ENCODE measurements at places on chromosomes 6 and 20.

GRCh38 chr20:39756369-39756768, 794.2 kb downstream of the DHX35 start:
- no peak for DNase-seq

DNA sequence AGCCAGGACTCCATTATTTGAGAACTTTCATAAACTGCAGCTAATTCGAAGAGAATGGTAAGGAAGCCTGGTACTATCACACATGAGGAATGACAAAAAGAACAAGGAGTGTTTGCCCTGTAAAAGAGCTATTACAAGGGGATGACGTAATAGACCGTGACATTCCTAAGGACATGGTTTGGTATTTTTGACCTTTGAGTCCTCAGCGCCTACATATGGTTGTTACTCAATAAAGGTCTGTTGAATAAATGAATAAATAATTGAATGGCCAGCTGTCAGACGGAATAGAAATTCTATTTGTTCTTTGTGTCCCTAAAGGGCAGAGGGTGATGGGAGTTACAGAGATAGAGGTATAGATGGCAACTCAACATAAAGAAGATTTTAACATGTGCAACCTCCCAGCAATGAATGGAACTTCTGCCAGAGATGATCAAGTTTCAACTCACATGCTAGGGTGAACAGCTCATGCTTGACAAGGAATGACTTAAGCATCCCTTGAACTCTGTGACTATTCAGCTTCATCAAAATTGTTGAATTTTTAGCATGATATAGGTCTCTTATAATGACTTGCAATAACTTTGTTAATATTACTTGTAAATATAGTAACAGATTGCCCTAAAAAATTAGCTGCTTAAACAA, 115.4 kb downstream of the TENT5A start:
- DNase-seq = no peak

DNA sequence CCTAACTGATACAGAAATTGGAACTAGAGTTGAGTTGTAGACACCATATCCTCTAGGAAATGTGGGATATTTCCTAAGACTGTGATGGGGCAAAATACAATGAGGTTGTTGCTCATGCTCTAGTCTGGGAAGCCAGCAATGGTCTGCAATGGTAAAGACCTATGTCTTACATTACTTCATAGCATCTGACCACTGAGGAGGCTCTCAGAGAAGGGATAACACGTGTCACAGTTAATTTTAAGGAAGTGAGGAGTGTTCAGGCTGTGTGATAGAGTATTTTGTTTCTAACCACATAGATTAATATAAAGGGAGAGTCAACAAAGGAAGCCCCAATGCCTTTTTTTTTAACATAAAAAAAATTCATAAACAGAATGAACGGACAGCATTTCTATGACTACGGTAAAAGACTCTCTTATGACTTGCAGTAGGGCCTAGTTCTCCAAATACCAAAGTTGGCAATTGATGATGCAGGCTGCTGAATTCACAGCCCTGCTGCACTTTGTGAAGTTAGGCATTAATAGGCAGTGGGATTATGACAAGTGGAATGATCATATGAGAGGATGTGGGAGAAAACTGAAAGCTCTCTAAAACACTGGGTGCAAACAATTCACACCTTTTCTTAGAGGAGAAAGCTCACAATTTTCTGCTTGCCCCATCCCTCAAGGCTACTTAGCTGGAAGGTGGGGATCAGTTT, 13.7 kb downstream of the KCNS1 start:
- no peak for DNase-seq

GRCh38 chr20:10873026-10873425, 199.2 kb upstream of the JAG1 start:
- no peak for DNase-seq

- DNase-seq = no peak
Measured at GRCh38 chr6:50822078-50822476, 3.4 kb downstream of the TFAP2B start.

DNA sequence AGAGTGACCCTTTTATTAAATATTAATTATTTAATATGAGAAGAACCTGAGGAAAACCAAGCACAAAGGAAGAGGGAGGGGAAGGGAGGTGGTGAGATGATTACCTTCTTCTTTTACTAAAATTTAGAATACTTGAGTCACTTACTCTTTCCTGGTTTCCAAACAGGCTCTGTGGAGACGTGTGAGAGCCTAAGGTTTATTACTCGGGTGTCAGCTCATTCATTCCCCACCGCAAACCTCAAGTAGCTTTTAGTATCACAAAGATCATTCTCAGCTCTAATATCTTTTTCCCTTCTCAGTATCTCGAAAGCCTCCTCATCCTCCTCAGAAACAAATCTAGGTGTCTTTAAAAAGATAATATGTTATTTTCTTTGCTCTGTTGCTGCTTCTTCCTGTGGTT, 497.2 kb upstream of the JARID2 start:
- DNase-seq = peak; percentile 35

- DNase-seq = no peak
Measured at GRCh38 chr6:10695086-10695657, 400 bp downstream of the PAK1IP1 start.

DNA sequence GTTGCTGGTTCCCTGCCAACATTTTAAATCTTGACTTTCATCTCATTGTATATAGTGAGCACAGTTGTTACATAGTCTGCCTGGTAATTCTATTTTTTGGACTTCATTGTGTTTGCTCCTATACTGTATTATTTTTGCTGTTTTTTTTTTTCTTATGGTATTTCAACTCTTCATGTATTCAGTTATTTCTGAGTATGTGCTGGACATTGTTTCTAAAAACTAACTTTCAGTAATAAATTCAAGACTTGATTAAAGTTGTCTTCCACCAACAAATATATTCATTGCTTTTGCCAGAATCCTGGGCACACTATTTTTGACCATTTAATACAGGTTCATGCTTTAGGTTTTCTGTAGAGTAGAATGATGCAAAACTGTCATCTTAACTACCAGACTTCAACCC, 698.3 kb downstream of the MAFB start:
- DNase-seq = no peak

- no peak for DNase-seq
Measured at GRCh38 chr6:112480553-112480952, 133.4 kb downstream of the RFPL4B start.

DNA sequence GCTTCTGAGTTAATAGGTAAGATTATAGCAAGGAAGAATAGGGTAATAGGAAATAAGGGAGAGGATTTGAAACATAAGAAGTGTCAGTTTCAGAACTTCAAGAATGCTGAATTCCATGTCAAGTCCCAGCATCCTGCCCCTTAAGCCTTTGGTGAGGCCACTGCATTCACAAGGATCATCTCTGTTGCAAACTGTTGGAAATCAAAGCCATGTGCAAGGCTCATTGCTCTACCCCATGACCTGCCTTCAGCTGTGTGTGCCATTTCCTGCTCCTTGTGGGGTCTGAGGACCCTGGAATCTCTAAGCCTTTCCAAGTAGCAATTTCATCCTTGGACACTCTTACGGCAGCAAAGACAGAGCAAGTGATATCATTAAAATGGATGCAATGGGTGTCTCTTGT, 203.0 kb downstream of the CDC5L start:
- DNase-seq = no peak

DNA sequence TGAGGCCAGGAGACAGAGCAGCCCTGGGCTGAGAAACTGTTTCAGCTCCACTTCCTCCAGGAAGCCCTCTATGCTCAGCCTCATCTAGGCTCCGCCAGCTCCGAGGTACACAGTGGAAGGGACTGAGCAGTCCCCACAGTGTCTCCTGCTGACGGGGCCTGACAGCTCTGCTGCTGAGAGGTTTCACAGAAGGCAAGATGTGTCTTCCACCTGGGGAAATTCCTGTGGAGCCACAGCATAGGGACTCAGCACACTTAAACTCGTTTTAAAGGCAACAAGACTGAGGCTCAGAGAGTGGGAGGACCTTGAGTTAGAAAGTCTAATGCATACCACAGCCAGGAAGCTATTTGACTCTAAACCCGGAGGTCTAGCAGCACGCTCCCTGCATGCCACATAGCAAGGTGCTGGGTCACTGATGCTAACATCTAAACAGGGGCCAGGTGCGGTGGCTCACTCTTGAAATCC, 6.8 kb downstream of the ADA start:
- peak; percentile 50 for DNase-seq

DNA sequence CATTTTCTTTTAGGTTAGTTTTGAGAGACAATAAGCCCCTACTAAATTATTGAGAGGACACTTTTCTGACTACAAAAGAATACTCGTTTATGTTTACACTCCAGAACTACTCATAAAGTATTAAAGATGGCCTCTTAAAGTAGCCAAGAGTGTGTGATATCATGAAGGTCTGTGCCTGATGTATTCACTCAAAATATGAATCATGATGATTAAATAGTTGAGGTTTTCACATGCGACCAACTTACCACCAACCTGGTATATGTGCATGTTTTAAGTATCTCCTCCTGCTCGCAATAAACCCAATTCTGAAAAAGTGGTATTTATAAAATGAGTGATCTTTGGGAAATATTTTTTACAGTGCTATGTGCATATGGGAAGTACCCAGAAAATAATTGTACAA, 43.9 kb downstream of the IL20RA start:
- no peak for DNase-seq

DNA sequence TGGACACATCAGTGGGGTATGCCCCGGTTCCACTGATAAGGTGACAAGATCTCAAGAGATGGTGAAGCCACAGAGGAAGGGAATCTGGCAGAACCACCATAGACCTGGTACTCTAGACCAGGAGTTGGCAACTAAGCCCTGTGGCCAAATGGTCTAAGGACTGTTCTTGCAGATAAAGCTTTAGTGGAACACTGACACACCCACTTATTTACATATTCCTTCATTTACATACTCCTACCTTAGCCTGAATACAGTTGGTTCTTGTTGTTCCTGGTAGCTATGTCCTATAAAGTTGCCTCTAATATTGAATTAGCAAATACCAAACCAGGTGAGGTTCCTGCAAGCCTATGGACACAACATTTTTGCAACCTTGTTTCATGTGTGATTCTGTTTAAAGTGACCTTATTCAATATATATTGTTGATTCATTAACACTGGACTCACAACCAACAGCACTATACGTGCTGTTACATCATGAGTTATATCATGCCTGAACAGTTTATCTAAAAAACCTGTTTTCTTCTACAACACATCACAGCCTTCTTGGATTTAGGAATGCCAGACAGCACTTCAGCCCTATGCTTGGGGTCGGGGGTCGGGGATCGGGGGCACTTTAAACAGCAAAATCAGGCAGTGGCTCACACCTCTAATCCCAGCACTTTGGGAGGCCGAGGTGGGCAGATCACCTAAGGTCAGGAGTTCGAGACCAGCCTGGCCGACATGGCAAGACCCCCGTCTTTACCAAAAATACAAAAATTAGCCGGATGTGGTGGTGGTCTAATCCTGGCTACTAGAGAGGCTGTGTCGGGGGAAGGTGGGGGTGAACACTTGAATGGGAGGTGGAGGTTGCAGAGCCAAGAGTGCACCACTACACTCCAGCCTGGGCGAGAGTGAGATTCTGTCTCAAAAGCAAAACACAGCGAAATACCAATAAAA, 2.5 kb downstream of the CCDC167 start:
- no peak for DNase-seq

DNA sequence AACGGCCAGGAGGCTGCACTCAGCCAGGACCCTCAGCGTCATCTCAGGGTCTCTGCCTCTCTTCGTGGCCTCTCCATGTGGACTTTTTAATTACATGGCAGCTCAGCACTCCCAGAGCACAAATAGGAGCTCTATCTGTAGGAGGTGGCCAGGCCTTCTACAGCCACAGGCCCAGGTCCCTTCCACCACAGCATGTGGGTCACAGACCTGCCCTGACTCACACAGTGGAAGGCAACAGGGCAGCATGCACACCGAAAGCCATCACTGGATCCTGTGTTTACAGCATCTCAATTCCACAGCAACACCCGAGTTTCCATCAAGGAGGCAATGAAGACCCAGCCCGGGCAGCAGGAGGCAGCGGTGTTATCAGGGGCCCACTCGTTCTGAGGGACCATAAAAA, 65.8 kb upstream of the CD93 start:
- DNase-seq = no peak

GRCh38 chr6:145627451-145627850, 107.9 kb downstream of the EPM2A start:
- no peak for DNase-seq

DNA sequence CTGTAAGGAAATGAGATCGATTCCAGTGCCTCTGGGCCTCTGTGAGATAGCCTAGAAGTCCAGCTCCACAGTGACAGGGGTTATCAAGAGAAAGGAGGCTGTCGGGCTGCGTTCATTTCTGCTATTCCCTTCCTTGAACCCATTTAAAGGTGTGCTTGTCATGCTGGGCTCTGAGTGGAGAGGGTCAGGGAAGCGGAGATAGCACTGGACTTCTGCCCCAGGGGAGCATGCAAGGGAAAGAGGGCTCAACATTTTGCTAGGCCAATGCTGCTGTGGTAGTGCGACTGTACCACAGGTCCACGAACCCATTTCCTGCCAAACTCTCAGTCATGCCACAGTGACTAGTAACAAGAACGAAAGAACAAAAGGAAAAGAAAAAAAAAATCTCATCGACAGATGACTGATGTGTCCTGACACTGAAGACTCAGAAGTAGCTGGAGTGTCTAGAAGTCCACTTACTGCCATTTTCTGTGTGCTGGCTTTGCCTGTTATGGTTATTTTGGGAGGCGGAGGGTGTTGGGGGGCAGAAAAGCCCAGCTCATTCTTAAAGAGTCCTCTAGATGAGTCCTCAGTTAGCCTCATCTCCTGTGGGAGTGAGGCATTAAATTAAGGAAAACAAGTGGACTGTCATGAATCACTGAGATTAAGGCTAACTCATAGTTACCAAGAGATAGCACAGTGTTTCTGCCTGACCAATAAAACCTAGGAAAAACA, 8.1 kb downstream of the NEDD9 start:
- DNase-seq = peak; percentile 55

- DNase-seq = no peak
Measured at GRCh38 chr6:149897855-149898744, at the start of gene RAET1E. Gene RAET1E, minus strand, starts transcription at chr6:149898113. Its CDS starts 7,212 bp downstream, at chr6:149890901.

DNA sequence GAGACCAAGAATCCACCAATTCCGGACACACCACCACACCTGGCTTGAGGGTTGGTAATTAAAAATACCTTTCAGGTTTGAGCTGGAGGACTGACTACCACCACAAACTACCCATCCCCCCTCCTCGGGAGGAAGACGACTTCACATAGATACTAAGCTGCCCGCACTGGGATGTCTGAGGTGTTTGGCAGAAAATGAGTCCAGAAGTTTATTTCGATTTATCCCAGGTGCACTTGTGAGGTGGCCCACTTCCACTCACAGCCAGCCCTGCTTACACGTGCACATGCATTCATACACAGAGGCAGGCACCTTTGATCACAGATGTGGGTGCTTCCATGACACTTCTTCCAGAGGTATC, 187.1 kb downstream of the ID4 start:
- peak; percentile 3 for DNase-seq

DNA sequence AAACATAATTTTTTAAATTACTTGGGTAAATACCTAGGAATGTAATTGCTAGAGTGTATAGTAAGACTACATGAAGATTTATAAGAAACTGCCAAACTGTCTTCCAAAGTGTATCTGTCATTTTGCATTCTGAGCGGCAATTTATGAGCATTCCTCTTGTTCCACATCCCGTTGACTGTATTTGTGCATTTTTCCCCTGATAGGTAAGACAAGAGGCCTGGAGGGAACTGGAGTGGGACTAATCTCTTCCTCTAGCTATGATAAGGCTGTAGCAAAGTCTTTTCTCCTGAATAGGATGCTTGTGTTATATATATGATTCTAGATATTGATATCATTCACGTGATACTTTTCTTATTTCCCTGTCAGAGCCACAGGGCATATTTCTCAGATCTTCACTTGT, 1557.5 kb downstream of the GRIK2 start:
- DNase-seq = no peak

Measured in activated naive CD4-positive, alpha-beta T cell treated with Interleukin-2 at 50 U/mL for 16 hours (primary cell).